ENCODE measurements at places on chromosomes 7 and 10. TPM values are rescaled to one million over a fixed set of nuclear protein-coding genes. Genes with fewer than 3 reads are reported as not detected.

GRCh38 chr7:50781381-50782293, 1.1 kb downstream of the GRB10 start:
- H3K27me3 ChIP-seq = no peaks in the 10 kb centered on the region
- H3K4me3 ChIP-seq = no peak overlapping the region
- H3K27ac ChIP-seq = no peak overlapping the region
- DNase-seq = no peak
- no peaks in the 10 kb centered on the region for H3K36me3 ChIP-seq

GRCh38 chr10:93445097-93445960, 36.8 kb downstream of the MYOF start:
- no peaks in the 10 kb centered on the region for H3K27me3 ChIP-seq
- H3K36me3 ChIP-seq = no peaks in the 10 kb centered on the region
- H3K27ac ChIP-seq = no peak overlapping the region

- no peak overlapping the region for H3K27ac ChIP-seq
- no peaks in the 10 kb centered on the region for H3K36me3 ChIP-seq
- peaks cover 44% of the 10 kb centered on the region for H3K4me1 ChIP-seq
- DNase-seq = no peak
- H3K4me3 ChIP-seq = no peak overlapping the region
- no peaks in the 10 kb centered on the region for H3K27me3 ChIP-seq
Measured at GRCh38 chr10:110013630-110014293, 6.0 kb downstream of the ADD3 start.

- H3K4me3 ChIP-seq = no peak overlapping the region
- DNase-seq = no peak
- H3K27me3 ChIP-seq = no peaks in the 10 kb centered on the region
- no peak overlapping the region for H3K27ac ChIP-seq
- no peaks in the 10 kb centered on the region for H3K36me3 ChIP-seq
Measured at GRCh38 chr7:3008386-3008785, 35.3 kb downstream of the CARD11 start.

DNA sequence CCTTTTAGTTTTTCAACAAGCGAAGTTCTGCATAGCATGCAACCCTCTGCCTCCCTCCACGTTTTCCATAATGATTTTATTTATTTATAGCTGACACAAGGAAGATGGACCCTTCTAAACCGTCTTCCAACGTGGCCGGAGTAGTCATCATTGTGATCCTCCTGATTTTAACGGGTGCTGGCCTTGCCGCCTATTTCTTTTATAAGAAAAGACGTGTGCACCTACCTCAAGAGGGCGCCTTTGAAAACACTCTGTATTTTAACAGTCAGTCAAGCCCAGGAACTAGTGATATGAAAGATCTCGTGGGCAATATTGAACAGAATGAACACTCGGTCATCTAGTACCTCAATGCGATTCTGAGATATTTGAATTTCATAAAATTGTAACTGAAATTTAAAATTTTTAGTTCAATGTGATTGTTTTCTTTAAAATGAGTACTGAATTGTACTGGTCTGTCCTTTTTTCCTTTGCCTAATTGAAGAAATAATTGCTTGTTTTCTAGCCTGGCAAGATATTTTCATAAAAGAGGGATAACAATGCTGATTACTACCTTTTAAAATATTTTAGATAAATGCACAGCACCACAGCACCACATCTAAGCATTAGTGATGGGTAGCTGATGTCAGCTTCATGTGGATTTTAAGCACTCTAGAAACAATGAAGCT, 41.5 kb upstream of the SLC39A12 start:
- H3K4me1 ChIP-seq = no peaks in the 10 kb centered on the region
- DNase-seq = peak; percentile 29
- no peaks in the 10 kb centered on the region for H3K27me3 ChIP-seq
- H3K27ac ChIP-seq = no peak overlapping the region
- no peaks in the 10 kb centered on the region for H3K36me3 ChIP-seq

Gene PAPOLB
- 0.07 TPM for total RNA-seq

Gene EGFR
- total RNA-seq = not detected

Gene WNT2
- total RNA-seq = not detected

Gene SLC35G1
- total RNA-seq = 2.6 TPM

Gene DIP2C
- total RNA-seq = 1.9 TPM

Gene RADIL
- not detected for total RNA-seq

Data from B cell (primary cell).